Stimulated activated CD8-positive, alpha-beta memory T cell treated with anti-CD3 and anti-CD28 coated beads, Interleukin-7, amount 100 ng/mL, for 1 hour (primary cell): ENCODE measurements at places on chromosomes 1 and 21.

- DNase-seq = no peak
These were observed 11.0 kb upstream of the TFF1 start for GRCh38 chr21:42377211-42377950.

DNA sequence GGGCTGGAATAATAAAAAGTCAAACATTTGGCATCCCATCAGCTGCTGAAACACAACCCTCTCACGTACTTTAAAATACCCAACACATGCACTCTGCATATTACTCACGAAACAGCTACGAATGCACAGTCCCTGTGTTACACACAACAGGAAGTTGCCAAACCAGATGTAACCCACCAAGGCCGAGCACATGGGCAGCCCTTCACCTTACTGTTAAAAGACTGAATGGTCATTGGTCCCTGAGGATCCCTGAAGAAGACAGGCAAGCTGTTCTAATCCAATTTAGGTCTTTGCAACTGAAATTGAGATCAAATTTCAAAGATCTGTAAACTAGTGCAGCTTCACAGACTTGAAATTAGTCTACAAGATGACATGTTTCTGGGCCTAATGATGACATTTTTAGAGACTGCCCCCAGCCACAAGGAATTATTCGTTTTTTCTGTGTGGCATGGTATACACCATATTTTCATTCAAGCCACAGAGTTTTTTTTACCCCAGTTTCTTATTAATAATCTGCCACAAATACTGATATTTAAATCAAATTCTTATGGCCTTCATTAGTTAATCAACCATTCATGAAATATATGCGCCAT lies 25.6 kb upstream of the IER5 start:
- DNase-seq = no peak

- no peak for DNase-seq
These were observed 34.7 kb downstream of the SCYL3 start for GRCh38 chr1:169859001-169859400.

DNA sequence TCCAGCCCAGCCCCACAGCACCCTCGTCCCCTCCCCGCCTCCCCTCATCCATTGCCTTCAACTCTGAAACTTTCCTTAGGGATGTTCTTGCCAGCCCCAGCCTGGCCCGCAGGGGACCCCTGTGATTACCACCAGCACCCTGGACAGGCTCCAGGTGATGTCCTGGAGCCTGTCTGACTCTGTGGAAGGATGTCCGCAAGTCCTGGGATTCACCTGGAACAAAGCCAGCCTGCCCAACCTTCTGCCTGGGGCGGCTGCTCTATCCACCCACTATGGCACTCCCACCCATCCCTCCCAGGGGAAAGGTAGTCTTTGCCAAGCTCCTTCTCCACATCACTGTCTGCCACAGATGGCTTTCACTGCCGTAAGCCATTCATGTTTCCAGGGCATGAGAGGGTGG lies 24.4 kb upstream of the PTPRF start:
- no peak for DNase-seq

DNA sequence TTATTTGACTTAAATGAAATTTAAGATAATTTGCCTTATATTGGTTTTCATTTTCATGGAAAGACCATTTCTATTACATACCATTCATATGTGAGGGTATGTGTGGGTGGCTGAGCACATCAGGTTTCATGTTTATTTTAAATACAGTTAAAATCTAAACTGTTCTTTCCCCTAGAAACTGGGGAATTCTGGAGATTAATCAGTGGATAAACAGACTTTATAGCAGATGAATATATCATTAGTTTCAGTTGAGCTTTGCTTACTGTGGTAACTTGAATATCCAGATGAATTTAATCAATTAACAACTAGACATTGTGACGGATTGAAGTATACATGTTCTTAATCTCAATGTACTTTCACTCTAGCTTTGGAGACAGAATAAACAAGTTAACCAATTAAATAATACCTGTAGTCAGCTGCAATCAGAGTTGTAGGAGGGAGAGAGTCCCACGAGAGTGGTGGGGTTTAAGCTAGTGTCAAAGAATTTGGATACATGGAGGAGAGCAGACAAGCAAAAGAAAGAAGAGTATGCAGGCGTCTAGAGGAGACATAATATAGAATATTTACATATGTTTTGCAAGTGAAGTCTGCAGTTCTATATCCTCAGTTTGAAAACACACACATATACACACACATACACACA lies 97.6 kb downstream of the PDE4B start:
- DNase-seq = no peak

GRCh38 chr21:21000591-21001175 lies 2.5 kb downstream of the NCAM2 start:
- DNase-seq = no peak

GRCh38 chr1:229714964-229715603 lies 89.0 kb downstream of the URB2 start:
- no peak for DNase-seq

- DNase-seq = no peak
These were observed 21.3 kb upstream of the PHTF1 start for GRCh38 chr1:113780374-113781146.

- DNase-seq = no peak
These were observed 328.4 kb downstream of the ZP4 start for GRCh38 chr1:237562242-237562823.

GRCh38 chr1:248810727-248811513 lies 14.8 kb downstream of the SH3BP5L start:
- no peak for DNase-seq

GRCh38 chr1:155650231-155650757 lies 38.3 kb downstream of the YY1AP1 start:
- no peak for DNase-seq

DNA sequence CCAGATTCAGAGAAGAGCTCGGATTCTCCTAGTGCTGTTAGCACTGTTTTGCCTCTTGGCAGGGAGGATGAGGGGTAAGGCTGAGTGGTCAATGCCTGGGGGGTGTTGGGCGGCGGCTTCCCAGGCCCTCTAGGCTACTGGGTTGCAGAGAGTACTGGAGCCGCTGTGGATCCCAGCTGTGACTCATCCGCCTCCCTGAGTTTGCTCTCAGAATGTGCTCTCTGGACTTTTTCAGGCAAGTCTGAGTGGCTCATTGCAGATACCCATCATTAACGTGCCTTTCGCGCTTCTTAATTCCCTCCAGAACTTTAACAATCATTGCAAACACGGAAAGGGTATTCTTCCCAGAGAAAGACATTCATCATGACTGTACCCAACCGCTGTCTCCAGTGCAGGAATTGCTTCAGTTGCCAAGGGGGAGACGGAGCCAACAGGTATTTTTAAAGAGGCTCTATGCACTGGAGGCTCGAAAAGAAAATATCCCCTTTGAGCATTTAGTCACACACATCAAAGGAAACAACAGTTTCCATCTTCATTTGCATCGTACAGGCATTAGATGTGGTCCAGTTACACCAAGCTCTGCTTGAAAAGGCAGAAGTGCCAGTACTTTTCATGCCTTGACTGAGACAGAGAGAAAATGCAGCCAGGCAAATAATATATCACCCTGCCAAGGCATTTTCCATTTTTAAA lies 14.4 kb upstream of the CAMTA1 start:
- DNase-seq = no peak

DNA sequence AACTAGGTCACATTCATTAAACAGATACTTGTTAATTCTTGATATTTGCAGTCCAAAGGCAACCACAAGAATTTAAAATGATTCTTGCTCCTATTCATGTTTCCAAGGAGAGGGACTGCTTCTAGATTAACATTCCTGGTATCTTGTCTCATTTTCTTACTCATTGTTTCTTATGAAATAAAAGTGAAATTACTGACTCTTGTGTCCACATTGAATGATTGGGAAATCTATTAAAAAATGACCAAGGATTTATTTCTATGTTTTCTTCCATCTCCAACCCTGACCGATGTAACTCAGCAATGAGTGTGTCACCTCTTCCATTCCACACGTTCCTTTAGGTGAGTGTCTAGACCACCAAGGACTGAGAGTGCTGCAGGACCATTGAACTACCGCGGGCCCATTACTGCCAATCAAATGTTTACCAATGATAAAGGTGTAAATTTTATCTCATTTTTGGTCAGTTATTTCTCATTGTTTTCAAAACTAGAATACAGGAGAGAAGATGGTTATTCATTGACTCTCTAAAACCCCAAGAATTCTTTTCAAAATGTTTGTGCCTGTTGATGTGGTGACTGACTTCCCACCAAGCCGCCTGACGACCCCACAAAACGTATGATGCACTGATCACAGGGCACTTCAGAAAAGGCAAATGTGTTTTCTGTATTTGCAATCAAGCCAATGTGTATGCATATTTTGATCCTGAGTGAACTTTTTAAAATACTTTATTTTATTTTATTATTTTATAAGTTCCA lies 414.6 kb upstream of the PTBP2 start:
- DNase-seq = no peak

DNA sequence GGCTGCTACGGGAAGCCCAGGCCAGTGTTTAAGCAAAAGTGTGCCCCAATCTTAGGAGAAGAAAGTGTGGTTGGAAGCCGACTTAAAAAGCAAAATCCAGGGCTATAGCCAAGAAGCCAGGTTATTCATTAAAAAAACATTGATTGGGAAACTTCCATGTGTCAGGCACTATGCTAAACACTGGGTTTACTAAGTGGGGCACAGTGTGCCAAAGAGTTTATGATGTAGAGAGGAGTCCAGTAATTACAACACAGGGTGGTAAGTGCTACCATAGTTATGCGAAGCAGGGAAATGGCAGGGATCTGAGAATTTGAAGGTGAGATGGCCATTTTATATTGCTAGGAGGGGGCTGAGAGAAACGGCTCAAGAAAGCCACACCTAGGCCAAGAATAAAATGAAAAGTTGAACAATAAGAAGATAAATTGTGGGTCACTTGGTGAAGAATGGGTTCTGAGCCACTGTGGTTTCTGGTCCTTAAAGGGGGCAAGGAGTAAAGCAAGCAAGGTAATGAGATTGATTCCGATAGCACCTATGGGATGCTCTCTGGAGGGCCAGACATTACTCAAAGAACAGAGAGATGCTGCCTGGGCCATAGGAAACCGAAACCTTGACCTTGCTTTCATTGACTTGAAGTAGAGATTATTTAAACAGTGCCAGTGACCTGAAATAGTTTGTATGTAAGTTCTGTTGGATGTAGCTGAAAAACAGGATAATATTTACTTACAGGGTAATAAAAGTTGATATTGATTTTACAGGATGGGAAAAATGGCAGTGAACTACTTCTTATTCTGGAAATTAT lies 177.8 kb downstream of the GIPC2 start:
- no peak for DNase-seq

DNA sequence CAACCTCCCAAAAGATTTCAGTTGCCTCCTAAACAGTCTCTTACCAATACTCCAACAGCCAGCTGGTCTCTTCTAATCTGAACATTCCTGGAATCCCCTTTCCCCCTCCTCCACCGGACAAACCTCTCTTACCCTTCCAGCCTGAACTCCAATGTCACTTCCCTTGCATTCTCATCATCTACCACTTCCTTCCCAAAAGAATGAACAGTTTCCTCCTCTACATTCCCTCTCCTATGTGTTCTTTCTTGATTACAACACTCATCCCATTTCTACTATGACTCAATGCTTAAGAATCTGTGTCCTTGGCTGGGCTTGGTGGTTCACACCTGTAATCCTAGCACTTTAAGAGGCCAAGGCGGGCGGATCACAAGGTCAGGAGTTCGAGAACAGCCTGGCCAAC lies 417.1 kb downstream of the SETD4 start:
- DNase-seq = no peak

DNA sequence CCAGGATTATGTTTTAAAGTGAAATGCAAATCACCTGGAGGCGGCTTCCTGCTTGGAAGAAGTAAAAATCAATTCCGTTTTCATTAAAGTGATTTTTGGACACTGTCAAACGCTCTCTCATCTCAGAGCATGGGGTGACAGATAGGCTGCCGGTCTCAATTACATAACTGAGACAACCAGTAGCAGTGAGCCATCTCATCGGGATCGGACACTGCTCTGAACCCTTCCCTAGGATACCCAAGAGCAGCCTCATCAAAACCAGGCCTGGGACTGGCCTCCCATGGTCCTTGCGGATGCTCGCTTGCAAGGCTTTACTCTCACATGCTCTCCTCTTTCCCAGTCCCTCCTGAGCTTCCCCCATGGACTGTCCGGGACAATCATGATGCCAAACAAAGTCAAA lies 12.1 kb downstream of the KCND3 start:
- DNase-seq = no peak

DNA sequence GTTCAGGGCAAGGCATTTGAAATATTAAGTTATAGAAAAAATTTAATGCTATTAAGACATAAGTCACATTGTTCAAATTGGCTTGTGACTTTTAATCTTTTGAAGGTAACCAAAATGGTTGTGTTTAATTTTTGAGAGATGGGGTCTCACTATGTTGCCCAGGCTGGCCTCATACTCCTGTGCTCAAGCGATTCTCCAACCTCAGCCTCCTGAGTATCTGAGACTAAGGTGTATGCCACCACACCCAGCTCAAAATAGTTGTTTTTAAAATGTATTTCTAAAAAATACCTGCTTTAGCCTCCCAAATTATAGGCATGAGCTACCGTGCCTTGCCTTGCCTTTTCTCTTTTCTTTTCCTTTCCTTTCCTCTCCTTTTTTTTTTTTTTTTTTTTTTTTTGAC lies 26.0 kb upstream of the CHAF1B start:
- no peak for DNase-seq

DNA sequence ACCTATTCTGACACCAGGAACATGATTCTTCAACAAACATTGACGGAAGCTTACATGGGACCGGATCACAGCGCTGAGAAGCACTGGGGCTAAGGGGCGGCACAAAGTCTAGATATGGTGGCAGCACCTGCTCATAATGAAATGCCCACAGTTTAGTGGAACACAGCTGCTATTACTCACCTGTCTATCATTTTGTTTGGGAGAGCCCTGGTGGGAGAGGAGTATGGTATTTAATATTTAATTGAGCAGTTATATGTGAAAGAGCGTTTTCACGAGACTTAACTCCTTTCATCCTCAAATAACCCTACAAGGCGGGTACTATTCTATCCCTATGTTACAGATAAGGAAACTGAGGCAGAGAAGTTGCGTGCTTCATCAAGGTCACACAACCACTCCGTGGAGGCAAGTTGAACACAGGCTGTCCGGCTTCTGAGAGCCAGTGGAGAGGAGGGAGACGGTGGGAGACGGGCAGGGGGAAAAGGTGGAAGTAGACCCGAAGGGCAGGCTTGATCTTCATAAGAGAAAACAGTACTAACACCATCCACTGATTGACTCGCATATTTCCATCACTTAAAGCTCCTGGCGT lies 790 bp upstream of the TSNAX start:
- DNase-seq = no peak

DNA sequence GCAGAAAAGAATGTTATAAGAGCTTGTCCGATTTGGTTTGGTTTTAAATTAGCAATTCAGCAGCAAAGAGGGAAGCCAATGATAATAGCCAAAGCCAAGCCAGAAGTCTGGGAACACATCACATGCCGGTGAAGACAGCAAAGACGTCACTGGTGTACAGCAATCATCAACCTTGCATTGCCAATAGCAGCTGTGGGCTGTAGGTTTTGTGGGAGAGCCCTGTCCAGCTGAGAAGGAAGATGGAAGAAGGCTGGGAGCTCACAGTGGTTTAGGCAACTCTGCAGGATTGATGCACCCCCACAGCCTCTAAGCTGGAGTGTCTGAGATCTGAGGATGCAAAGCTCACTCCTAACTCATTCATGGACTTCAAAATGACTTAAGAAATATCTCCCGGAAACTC lies 338.7 kb downstream of the SIPA1L2 start:
- DNase-seq = no peak

- no peak for DNase-seq
These were observed 32.7 kb downstream of the CHML start for GRCh38 chr1:241607497-241607896.

GRCh38 chr21:32414579-32415358 lies 2.3 kb downstream of the EVA1C start:
- DNase-seq = no peak
